IPS DF 19.7 (cell line): ENCODE measurements at places on chromosomes 1 and 21.

DNA sequence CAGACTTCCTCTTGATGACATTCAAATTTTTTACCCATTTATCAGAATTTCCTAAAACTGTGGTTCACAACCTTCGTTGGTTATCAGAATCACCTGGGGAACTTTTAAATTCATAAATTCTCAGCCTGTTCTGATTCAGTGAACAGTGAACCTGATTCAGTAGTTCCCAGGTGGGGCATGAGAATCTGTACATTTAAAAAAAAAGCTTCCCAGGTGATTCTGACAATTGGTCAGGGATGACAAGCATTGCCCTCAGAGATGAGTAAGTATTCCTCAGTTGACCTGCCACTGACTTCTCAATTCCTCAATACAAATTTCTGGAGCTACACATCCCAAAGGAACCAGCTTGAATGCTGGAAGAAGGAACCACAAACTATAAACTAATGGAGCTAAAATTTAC, 23.5 kb upstream of the CR2 start:
- no peak for DNase-seq

DNA sequence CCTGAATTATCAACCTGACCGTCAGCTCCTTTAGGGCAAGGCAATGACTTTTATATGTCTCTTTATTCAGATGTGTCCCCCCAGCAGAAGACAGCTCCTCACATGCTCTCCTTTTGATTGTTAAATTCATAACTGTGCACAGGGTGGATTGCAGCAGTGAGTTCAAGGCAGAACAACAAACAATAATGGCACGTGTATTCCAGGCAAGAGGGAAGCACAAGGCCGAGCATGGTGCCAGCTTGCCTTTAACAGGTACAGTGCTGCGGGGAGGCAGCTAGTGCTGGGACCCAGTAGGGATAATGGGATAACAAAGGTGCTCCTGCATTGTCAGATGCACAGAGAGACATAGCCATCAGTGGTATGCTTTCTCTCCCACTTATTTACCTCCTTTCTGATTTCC, 248.4 kb downstream of the RHOU start:
- no peak for DNase-seq

- no peak for DNase-seq
Observed at GRCh38 chr1:108478429-108479015, 28.4 kb downstream of the NBPF6 start.

GRCh38 chr21:46157396-46157986, 2.1 kb upstream of the FTCD start:
- no peak for DNase-seq

- DNase-seq = no peak
Observed at GRCh38 chr1:87203904-87204303, 124.8 kb upstream of the LMO4 start.

- DNase-seq = no peak
Observed at GRCh38 chr1:32903991-32904785, 3.0 kb upstream of the TMEM54 start.

GRCh38 chr1:6218375-6219164, 12.7 kb downstream of the RNF207 start:
- no peak for DNase-seq

GRCh38 chr1:24894002-24894401, 36.1 kb downstream of the RUNX3 start:
- DNase-seq = no peak

- DNase-seq = no peak
Observed at GRCh38 chr1:6062670-6063069, 17.0 kb downstream of the KCNAB2 start.

DNA sequence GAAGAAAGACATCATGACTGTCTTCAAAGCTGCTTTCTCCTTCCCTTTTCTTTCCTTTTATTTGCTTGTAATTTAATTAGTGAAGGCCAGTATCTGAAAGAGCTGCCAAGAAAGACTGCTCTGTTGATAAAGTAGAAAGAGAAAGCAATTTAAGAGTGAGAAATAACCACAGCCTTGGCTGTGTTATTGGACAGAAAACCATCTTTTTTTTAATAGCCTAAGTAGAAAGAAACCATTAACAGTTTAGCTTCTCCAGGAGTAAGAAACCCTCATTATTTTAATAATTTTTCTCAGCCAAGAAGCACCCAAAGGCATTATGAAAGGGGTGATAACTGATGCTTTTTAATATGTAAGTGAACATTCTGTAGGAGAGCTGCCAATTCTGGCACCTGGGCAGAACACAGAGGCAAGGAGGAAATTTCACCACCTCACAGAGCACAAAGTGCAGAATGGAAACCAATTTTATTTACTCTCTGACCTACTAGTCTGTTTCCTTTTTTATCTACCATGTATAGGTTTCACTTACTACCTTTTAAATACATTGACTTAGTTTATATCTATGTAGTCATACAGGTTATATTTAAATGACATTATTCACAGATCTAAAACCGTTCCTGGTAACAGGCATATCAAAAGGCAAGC, 703.2 kb downstream of the MRPL39 start:
- no peak for DNase-seq
